Activated CD4-positive, alpha-beta T cell treated with anti-CD3 and anti-CD28 coated beads, Interleukin-10, Interleukin-2, amounts not matched to agents 100 ng/mL and 50 ng/mL, durations not matched to agents 16 hours and 8 hours (primary cell): ENCODE measurements at places on chromosomes 6 and 20.

DNA sequence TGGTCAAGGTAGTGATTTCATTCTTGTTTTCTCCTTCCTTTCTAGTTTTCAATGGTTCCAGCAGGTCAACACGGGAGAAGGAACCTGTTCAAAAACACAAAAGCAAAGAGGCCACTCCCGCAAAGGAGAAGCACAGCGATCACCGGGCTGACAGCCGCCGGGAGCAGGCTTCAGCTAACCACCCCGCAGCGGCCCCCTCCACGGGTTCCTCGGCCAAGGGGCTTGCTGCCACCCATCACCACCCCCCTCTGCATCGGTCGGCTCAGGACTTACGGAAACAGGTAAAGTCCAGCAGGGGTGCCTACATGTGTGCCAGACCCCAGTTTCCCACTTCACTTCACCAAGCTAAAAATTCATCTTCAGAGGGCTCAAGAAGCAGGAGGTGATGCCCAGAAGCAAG lies 175.6 kb downstream of the DTNBP1 start:
- DNase-seq = no peak

DNA sequence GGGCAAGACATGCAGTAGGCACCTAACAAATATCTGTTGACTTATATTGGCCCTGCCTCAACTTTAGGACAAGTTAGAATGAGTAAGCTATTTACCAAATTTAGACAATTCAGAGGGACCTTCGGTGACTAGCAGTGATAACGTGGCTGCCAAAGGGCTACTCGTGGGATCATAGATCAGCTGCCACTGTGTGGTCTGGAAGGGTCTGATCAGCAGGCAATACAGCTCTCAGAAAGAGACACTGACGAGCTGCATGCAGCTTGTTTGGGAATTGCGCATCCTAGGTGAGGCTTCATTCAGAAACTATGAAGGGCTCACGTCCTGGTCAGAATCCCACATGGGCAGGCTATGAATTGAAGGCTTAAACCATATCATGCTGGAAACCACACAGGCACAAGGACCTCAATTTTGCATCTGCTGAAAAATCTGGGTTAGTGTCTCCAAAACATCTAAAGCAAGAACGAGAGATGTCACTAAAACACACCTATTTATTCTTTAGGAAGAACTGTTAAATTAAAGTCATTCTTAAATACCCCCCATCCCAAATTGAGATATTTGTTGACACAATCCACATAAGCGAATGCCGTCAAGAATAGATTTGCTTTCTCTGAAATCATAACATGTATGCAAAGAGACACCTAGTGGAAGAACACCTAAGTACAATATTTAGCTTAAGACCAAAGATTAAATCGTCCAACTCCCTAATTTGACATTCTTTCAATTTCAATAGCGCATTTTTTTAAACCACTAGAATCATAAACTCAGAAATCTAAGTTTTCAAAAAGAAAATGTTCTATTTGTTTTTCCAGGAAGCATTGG lies 79.6 kb downstream of the IPCEF1 start:
- peak; percentile 56 for DNase-seq

DNA sequence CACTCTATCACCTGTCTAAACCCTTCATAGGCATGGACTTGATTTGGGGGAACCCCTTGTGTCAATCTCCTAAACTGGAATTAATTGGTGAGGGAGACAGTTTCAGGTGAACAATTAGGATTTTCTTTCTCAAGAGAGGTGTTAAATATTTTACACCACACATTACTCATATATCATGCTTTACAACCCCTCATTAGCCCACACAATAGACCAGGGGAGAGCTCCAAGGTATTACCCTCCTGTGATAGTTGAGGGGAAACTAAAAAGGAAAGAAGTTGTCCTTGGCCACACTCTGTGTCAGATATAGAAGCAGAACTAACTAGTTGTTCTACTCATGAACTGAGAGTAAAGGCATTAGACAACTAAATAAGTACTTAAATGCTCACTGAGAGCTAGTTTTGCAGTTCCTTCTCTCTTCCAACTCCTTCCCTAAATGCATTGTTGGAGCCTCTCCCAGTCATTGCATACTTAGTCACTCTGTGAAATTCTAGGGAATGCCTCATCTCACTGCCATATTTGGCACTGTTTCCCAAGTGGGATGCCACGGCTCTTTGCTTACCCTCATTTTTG lies 183.7 kb upstream of the CEP162 start:
- no peak for DNase-seq

DNA sequence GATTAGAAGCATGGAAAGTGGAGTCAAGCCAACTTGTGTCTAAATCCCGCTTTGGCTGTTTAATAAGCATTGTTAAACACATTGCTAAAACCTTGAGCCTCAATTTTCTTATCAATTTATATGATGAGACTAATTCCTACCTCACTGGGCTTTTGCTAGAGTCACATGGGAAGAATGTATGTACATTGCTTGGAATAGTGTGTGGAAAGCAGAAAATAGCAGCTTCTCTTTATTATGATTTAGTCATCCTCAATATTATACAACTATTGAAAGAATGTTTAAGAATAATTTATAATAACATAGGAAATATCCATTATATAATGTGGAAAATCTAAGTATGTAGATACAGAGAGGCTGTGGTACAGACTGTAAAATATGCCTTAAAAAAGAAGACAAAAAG lies 313.0 kb upstream of the CDYL start:
- no peak for DNase-seq

DNA sequence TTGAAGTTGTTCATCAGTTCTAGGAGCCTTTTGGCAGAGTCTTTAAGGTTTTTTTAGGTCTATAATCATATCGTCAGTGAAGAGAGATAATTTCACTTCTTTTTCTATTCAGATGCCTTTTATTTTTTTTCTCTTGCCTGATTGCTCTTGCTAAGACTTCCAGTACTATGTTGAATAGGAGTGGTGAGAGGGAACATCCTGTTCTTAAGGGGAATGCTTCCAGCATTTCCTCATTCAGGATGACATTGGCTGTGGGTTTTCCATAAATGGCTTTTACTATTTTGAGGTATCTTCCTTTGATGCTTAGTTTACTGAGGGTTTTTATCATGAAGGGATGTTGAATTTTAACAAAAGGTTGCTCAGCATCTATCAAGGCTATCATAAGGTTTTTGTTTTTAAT lies 109.5 kb downstream of the CLVS2 start:
- DNase-seq = no peak

DNA sequence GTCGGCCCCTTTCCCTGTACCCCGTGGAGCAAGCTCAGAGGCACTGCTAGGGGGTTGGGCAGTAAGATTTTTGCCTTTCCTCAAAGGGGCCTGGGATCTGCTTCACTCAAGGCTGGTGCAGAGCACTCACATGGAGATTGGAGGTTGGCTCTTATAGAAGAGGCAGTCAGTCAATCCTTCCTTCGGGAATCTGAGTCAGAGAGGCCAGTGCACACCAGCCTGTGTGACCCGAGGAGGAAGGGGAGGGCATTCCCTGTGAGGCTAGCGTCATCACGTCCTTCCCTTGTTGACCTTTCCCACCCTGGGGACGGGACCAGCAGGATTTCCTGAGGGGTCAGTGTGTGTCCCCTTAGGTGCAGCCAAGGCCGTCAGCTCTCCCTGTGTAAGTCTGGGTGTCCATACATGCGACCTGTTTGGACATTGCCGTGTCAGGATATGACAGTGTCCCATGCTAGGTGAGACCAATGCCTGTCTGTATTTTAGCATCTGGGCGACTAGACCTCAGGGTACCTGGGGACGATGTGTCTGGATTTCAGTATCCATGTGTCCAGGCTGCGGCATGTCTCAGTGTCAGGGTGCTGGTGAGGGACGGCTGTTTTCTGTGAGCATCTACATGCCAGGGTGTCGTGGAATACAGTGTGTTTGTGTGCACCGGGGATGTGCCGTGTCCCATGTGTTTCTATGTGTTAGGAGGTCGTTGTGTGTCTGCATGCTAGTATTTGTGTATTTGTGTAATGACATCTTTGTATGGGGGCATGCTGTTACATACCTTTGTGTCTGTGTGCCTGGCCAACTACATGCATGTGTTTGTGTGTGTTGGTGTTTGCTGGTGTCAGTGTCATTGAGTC lies 2.8 kb upstream of the ZNF512B start:
- no peak for DNase-seq

DNA sequence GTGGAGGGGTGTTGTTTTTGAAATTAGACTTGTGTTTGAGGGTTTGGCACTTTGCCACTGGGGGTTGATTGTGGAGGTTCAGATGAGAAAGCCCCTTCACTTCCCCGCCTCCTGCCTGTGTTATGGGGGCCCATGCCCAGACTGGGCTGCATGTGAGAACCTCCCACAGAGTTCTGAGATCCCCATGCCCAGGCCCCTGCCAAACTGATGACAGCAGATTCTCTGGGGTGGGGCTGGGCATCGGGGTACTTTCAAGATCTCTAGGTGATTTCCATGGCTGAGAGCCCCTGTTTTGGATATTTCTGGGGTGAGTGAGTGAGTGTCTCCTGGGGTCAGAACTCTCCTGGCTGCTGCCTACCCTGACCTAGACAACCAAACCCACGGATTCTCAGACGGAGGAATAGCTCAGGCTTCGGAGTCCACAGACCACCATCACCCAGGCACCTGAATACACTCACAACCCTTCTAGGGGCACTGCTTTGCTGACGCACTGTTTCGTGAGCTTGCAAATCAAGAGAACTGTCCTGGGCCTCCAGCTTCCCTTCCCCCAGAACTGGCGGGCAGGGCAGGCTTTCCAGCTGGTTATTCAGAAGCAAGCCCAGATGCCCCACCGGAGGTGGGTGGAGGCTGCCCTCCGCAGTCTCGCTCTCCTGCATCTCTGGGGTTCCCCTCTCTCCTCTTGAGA lies 6.3 kb downstream of the BCAS1 start:
- no peak for DNase-seq

- no peak for DNase-seq
Observed at GRCh38 chr6:82380566-82381185, 17.1 kb downstream of the TPBG start.

DNA sequence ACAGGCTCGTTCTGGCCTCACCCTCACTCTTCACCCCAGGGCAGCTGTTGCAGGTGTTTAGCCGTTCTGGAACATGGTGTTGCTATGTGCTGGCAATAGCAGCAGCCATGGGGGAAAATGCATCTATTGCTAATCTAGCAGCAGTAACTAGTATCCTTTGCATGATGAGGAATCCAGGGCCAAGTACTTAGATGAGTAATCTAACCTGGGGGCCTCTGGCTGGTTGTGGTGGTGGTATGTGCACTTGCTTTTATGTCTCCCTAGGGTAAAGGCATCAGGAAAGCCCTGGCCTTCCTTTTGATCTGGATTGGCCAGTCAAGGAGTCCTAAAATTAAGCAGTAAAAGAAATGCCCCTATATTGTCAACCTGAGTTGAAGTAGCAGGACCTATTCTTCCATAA lies 594.5 kb upstream of the MAP3K7 start:
- no peak for DNase-seq

DNA sequence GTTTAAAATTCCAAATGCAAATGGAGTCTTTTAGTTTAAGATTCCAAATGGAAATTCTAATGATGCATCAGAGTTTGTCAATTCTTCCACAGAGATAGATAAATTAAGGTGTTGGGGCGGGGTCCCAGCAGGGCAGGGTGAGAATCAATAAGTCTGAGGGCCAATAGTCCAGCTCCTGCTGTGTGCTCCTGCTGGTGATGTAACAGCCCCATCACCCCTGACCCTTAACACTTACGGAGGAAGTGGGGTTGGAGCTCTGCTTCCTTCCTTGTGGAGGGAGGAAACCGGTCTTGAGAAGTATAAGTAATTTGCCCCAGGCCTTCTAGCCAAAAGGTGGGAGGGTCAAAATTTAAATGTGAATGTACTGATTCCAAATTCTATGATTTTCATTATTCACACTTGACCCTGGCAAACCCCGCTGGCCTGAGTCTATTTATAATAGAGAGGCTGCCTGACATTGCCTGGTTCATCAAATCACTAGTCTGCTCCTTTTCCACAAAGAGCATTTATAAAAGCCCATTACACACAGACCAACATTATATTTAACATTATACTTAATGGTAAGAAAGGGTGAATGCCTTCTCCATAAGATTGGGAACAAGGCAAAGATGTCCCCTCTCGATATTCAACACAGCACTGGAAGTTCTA lies 17.2 kb downstream of the ZBTB2 start:
- peak; percentile 59 for DNase-seq

DNA sequence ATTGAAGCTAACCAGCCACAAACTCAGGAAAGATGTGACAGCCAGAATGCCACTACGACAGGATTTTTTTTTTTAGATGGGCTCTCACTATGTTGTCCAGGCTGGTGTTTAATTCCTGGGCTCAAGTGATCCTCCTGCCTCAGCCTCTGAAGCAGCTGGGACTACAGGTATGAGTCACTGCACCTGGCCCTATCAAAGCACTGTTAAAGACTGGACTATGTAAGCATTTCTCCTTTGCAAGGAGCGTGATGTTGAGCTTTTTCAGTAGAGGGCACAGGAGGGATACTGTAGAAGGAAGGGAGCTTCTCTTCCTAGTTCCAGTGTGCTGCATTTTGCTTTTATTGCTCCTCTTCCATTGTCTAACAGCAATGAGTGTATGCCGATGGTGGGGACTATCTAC lies 35.8 kb downstream of the ZBTB9 start:
- no peak for DNase-seq

DNA sequence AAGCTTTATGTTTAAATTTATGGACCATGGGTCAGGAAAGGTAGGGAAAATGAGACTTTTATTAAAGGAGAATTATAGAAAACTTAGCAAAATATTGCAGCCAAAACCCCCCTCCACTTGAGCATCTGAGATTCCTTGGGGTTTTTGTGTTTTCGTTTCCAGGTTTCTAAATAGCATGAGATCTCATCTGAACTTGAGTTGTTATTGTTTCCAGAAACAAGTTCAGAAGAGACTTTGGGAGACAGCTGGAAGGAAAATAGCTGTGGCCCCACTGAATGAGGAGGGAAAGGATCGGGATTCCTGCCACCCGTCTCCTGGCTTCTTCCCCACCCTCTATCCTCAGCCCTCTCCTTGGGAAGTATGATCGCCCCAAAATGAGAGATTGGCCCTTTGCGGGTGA lies 75.5 kb downstream of the TBC1D7 start:
- no peak for DNase-seq

- no peak for DNase-seq
Observed at GRCh38 chr6:21840428-21840827, 246.9 kb downstream of the SOX4 start.

DNA sequence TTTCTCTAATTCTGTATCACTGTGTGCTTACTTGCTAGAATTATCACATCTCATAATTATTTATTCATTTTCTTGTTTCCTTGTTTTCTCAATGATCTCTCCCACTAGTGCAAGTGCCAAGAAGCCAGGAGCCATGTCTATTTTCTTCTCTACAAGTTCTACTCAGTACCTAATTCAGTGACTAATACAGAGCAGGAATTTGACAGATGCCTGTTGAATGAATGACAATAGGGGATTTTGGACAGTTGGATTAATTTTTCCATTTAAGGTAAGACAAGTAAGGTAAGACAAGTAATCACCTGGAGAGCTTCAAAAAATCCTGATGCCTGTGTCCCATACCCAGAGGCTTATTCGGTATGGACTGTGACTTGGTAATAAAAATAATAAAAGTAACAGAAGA lies 81.0 kb downstream of the EDN1 start:
- DNase-seq = no peak

- no peak for DNase-seq
Observed at GRCh38 chr6:50353603-50354002, 303.9 kb upstream of the DEFB112 start.

DNA sequence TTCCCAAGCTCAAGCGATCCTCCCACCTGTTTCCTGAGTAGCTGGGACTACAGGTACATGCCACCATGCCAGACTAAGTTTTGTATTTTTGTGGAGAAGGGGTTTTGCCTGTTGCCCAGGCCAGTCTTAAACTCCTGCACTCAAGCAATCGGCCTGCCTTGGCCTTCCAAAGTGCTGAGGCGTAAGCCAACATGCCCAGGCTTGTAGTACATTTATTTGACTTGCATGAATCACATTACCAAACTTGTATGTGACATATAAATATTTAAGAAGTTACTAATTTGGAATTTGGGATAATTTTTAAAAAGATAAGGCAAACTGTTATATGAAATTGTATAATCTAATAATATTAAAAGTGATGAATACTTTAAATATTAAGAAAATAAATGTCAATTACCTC lies 157.6 kb downstream of the MCHR2 start:
- no peak for DNase-seq
